Astrocyte of the hippocampus (primary cell): ENCODE measurements at places on chromosomes 6 and 20.

GRCh38 chr20:44071526-44072111, 115.4 kb downstream of the JPH2 start:
- DNase-seq = no peak

DNA sequence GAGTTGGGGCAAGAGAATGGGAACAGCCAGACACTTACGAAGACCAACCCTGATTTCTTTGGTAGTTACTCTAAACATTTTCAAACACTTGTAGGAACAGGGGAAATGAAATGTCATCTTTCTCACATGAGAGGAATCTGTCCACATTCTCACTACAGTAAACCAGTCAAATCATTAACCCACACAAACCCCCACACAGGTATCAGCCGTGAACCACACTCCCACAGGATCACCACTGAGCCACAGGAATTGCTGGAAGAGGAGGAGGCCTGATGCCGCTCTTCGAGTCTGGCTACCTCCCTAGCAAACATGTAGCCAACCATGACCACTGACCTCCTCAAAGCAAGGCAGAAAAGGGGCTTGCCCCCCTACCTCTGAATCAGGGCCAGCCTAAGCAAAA, 6.9 kb upstream of the RSPO3 start:
- no peak for DNase-seq

GRCh38 chr6:143210420-143210819, 149.7 kb downstream of the AIG1 start:
- DNase-seq = no peak

- DNase-seq = peak; percentile 24
Observed at GRCh38 chr20:48538856-48539255, 288.9 kb downstream of the PREX1 start.

DNA sequence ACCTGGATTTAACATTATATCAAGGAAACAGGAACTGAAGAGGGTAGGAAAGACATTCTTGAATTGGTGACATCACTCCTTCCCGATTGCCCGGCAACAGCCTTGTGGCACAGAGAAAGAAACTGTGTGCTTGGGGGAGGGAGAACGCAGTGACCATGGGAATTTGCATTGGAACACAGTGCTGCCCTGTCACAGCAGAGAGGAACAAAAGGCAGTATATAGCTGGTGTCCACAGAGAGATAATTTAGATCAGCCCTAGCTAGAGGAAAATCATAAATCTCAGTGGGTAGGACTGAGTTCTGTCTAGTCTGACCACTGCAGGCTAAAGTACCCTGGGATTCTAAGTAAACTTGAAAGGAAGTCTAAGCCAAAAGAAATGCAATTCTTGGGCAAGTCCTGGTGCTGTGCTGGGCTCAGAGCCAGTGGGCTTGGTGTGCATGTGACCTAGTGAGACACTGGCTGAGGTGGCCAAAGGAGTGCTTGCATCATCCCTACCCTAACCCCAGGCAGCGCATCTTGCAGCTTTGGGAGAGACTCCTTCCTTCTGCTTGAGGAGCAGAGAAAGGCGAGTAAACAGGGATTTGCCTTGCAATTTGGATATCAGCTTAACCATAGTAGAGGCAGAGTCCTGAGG, 697.6 kb downstream of the HACE1 start:
- DNase-seq = peak; percentile 31

- DNase-seq = no peak
Observed at GRCh38 chr6:130932921-130933320, 105.7 kb downstream of the SMLR1 start.

- peak; percentile 43 for DNase-seq
Observed at GRCh38 chr20:26208296-26209091, 511.8 kb upstream of the ZNF337 start.

GRCh38 chr6:130848945-130849344, 21.7 kb downstream of the SMLR1 start:
- no peak for DNase-seq
